IMR-90 (cell line): ENCODE measurements at places on chromosomes 3 and 15. TPM values are rescaled to one million over a fixed set of nuclear protein-coding genes. Genes with fewer than 3 reads are reported as not detected.

The NANOGP8 gene
- total RNA-seq = not detected in 2 replicates

The MEIS2 gene
- 50.3 and 71.3 TPM in 2 replicates for total RNA-seq

DNA sequence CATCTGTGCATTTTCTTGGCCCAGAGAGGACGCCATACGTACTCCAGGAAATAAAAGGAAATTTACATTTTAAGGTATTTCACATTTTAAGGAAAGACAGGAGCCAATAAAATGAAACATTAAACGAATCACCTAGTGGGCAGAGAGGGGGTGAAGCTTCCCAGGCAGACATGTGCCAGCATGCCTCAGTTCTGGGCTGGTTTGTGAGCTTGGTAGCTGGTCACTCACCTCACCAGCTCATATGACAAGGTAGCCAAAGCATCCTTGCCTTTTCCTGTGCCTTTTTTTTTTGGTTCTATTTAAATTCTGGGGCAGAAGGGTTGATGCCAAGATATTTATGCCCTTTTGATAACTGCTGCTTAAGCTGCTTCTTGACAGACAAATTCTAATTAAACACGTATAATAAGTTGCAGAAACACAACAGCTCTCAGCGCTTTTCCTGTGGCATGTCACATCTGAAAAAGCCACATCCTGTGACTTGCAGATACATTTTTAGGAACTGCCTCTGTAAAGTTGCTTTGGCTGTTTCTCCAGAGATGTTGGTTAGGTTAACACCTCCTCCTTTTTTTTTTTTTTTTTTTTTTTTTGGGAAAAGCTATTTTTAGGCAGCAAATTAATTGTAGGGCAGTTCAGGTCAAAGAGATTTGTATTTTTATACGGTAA lies 218.6 kb downstream of the PDCD6IP start:
- peaks cover 12% of the 10 kb centered on the region for H3K4me1 ChIP-seq
- no peak overlapping the region for H3K27ac ChIP-seq
- no peaks in the 10 kb centered on the region for H3K36me3 ChIP-seq
- no peak overlapping the region for H3K4me3 ChIP-seq
- no peak for DNase-seq

GRCh38 chr3:137205394-137206045 lies 247.7 kb downstream of the IL20RB start:
- no peaks in the 10 kb centered on the region for H3K36me3 ChIP-seq
- DNase-seq = peak; percentile 18
- no peak overlapping the region for H3K27ac ChIP-seq
- no peak overlapping the region for H3K4me3 ChIP-seq

- H3K27ac ChIP-seq = no peak overlapping the region
- H3K4me3 ChIP-seq = no peak overlapping the region
- no peaks in the 10 kb centered on the region for H3K4me1 ChIP-seq
- no peak for DNase-seq
- peaks cover 11% of the 10 kb centered on the region for H3K27me3 ChIP-seq
These were observed 1.5 kb downstream of the SLC6A11 start for GRCh38 chr3:10817506-10817905.

DNA sequence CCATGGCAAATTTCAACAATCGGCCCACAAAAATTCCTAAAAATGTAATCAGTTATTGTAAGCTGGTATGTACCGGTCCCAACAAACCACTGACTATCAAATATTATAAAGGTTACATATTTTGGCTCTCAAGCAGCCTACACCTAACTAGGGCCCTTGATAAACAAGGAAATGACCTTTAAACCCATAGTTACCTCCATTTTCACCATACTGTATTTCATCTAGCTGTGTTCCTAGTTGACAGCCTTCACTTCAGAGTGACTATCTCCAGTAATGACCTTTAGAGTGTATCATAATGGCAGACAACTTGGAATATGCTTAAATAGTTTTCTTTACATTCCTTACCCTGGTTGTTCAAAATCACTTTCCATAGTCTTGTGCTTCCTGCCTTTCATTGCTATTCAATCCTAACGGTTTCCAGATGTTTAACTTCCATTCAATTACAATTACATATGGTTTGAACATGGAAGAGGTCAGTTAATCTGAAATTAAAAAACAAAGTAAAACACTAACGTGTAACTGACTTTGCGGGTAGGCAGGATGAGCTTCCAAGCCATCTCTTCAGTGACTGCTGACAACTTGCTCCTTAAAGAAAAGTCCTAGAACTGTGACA lies 111.9 kb upstream of the TSC22D2 start:
- peaks cover 16% of the 10 kb centered on the region for H3K4me1 ChIP-seq
- no peak overlapping the region for H3K4me3 ChIP-seq
- no peaks in the 10 kb centered on the region for H3K27me3 ChIP-seq
- H3K36me3 ChIP-seq = no peaks in the 10 kb centered on the region
- DNase-seq = peak; percentile 22

DNA sequence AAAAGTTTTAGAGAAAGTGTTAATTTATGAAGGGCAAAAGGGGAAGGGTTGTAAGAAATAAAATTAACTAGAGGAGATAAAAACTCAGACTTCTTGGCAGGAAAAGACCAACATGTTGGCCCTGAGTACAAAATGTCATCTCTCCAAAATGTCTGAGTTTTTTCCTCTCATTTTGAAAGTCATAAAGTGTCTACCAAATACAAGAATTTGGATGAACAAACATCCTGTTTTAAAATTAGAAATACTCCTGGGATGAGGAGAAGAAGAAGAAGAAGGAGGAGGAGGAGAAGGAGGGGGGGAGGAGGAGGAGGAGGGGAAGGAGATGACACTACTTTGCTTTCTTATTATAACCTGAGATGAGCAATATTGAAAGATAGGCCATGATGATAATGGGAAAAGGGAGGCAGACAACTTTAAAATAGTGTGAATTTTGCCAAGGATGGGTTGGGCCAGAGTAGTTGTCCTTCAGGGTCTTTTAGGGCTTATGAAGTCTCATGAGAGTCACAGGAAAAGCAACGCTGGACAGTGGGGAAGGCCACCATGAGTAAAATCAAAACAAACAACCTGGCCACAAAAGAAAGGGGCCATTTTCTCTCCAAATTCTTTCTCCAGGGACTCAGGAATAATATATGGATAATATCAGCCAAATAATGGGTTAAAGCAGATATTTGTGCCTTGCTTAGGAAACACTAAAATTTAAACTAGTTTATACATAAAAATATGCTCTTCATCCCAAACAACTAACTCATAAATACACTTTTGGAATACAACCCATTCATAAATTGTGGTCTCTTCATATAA lies 632.9 kb downstream of the EPHA3 start:
- peak overlapping the region; percentile 85; the same call in 1 of the 2 replicates for H3K27ac ChIP-seq
- peaks cover 2% of the 10 kb centered on the region; the same call in 1 of the 2 replicates for H3K4me1 ChIP-seq
- no peaks in the 10 kb centered on the region for H3K27me3 ChIP-seq
- no peaks in the 10 kb centered on the region for H3K36me3 ChIP-seq

DNA sequence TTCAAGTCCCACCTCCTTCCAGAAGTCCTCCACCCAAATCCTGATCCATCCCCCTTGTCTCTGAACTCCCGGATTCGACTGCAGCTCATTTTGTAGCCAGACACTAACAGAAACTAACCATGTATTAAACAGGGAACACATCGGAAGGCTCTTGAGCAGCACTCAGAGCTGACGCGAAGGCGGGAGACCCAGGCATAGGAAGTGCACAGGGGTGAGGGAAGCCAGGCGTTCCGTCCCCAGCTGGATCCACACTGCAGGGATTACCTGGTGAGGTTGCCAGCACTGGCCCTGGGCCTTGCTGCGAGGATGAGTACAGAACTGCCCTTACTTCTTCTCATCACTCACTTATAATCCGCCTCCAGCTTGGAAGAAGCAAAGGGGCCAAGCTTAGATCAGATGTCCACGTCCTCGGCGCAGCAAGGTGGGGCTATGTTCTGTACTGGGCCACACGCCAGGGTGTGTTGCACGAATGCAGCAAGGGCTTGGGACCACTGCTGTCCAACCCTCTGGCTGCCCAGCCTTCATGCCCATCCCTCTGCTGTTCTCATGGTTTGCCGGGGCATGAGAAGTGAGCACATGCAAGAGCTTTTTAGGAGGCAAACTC lies 124.2 kb upstream of the SMAD3 start:
- no peaks in the 10 kb centered on the region for H3K27me3 ChIP-seq
- H3K27ac ChIP-seq = no peak overlapping the region
- H3K4me1 ChIP-seq = peaks cover 7% of the 10 kb centered on the region; the same call in 1 of the 2 replicates
- H3K4me3 ChIP-seq = no peak overlapping the region
- DNase-seq = no peak

GRCh38 chr15:78638658-78639314 lies 2.2 kb downstream of the CHRNB4 start:
- no peaks in the 10 kb centered on the region for H3K4me1 ChIP-seq
- H3K36me3 ChIP-seq = no peaks in the 10 kb centered on the region
- H3K4me3 ChIP-seq = no peak overlapping the region
- H3K27me3 ChIP-seq = peaks cover 50% of the 10 kb centered on the region
- peak; percentile 19 for DNase-seq

DNA sequence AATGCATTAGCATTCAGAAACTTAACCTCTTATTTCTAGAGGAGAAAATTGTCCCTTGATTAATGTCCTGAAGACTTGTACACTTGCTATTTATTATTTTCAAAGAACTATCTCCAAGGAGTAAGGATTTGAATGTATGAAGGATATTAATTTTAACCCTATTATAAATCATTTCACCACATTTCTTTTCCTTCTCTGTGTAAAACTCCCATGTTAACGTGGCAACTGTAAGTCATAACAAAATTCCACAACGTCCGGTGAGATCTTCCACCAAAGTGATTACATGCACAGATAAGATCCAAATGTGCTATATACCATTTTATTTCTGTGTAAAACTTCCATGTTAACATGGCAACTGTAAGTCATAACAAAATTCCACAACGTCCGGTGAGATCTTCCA lies 229.1 kb upstream of the ARHGEF26 start:
- H3K36me3 ChIP-seq = no peaks in the 10 kb centered on the region
- H3K27me3 ChIP-seq = no peaks in the 10 kb centered on the region
- H3K4me3 ChIP-seq = no peak overlapping the region
- H3K27ac ChIP-seq = no peak overlapping the region
- no peak for DNase-seq

DNA sequence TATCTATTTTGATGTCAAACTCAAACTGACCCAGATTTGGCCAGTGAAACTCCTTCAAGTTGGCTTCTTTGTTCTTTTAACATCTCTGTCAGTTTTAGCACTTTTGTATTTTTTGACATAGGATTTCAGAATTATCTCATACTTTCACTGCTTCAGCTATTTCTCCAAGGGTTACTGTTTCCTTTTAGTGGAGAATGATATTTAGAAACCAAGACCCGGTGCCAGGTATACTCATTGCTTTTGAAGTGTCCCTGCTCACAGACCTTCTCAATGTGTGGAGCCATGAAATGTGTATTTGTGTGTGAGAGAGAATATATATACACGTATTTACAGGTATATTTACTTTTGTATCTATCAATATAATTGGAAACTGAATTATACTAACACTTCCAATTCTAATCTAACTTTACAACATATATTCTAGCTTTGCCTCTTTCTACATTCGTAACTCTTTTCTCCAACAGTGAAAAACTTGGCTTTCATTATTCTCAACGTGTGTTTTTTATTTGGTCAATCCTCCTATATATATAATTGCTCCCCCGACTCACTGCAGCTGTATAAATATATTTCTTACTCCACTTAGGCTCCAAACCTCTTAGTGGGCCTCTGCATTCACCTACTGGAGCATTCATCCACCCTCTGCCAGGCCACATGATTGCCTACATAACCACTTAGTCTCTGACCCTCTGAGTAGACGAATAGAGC lies 54.0 kb downstream of the OTOL1 start:
- no peak overlapping the region for H3K27ac ChIP-seq
- no peaks in the 10 kb centered on the region for H3K36me3 ChIP-seq
- no peaks in the 10 kb centered on the region for H3K27me3 ChIP-seq
- H3K4me3 ChIP-seq = no peak overlapping the region
- H3K4me1 ChIP-seq = no peaks in the 10 kb centered on the region

GRCh38 chr15:49953421-49953820 lies 165.6 kb downstream of the ATP8B4 start:
- no peak overlapping the region for H3K27ac ChIP-seq
- H3K4me3 ChIP-seq = no peak overlapping the region
- H3K27me3 ChIP-seq = no peaks in the 10 kb centered on the region

GRCh38 chr15:74799255-74799855 lies 13.3 kb upstream of the LMAN1L start:
- peaks cover 46% of the 10 kb centered on the region for H3K36me3 ChIP-seq
- no peaks in the 10 kb centered on the region for H3K27me3 ChIP-seq
- no peak for DNase-seq
- no peak overlapping the region for H3K4me3 ChIP-seq

DNA sequence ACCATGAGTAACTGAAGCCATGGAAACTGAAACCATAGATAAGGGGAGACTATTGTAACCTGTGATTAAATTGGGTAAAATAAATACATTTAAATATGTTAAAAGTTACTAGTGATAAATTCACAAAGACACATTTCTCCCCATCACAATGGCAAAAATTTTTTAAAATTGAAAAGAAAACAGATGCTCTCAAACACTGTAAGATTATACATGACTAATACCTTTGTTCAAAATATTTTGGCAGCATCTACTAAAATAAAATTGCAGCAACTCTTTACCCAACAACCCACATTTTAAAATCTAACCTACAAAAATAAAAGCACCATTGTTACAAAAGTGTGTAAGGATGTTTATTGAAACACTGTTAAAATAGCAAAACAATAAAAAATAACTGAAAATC lies 93.3 kb downstream of the CLASP2 start:
- no peak overlapping the region for H3K27ac ChIP-seq
- no peaks in the 10 kb centered on the region for H3K27me3 ChIP-seq
- H3K4me1 ChIP-seq = no peaks in the 10 kb centered on the region

DNA sequence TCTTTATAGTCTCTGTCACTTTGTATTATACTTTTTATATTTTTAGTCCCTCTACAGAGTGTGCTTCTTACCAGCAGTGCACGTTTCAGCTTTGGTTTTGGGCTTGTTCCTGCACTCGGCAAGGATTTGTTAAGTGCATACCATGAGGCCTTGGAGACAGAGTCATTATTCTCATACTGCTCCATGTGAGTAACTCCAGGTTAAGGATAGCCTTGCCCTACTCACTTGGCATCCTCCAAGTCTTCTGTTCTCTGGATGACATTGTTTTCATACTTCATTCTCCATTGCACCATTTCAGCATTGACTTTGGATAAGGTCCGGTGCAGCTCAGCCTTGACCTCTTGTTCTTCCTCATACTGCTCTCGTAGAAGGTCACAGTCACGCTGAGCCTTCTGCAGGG lies 96.4 kb downstream of the MYH15 start:
- no peaks in the 10 kb centered on the region; the same call in 1 of the 2 replicates for H3K27me3 ChIP-seq
- H3K4me1 ChIP-seq = 0 out of 2 replicates have a peak, but pooled peaks cover 1% of the 10 kb centered on the region
- H3K36me3 ChIP-seq = no peaks in the 10 kb centered on the region
- H3K27ac ChIP-seq = no peak overlapping the region
- H3K4me3 ChIP-seq = no peak overlapping the region
- peak; percentile 18 for DNase-seq

GRCh38 chr3:126895178-126896066 lies 87.5 kb upstream of the PLXNA1 start:
- no peak overlapping the region for H3K27ac ChIP-seq
- H3K4me1 ChIP-seq = peaks cover 4% of the 10 kb centered on the region; the same call in 1 of the 2 replicates
- DNase-seq = peak; percentile 11
- H3K36me3 ChIP-seq = no peaks in the 10 kb centered on the region

- H3K4me1 ChIP-seq = no peaks in the 10 kb centered on the region
- no peak within 1 kb of the TSS for H3K27ac ChIP-seq
- H3K36me3 ChIP-seq = peaks cover 4% of the 10 kb centered on the region; the same call in 1 of the 2 replicates
- H3K4me3 ChIP-seq = peak within 1 kb of the TSS; percentile 29
- peak; percentile 83 for DNase-seq
- peaks cover 15% of the 10 kb centered on the region; the same call in 1 of the 2 replicates for H3K27me3 ChIP-seq
These were observed at the start of gene GRM2 for GRCh38 chr3:51706788-51707731. TSS of gene GRM2 (plus strand) at chr3:51707068. CDS start at chr3:51708984, 1,916 bp downstream.

GRCh38 chr3:60775985-60776384 lies 475.3 kb downstream of the FHIT start:
- DNase-seq = no peak
- H3K27me3 ChIP-seq = no peaks in the 10 kb centered on the region
- no peak overlapping the region for H3K27ac ChIP-seq
- H3K4me3 ChIP-seq = no peak overlapping the region
